ENCODE measurements at places on chromosomes 6 and 20.

DNA sequence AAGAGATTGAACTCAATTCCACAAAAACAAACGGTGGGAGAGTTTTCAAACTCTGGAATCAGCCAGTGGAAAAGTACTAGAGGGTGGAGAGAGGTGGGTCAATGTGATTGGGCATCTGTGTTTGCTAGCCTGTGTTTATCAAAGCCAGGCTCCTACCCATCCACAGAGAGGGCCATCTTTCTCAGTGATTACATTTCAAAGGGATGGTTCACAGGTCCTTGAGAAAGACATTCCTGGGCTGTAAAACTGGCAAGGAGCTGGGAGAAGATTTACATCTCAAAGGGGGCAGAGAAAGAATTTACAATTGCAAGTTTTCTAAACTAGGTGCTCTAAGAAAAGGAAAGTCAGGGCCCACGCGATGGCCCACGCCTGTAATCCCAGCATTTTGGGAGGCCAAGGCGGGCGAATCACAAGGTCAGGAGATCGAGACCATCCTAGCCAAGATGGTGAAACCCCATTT, 146.8 kb upstream of the UST start:
- no peak for DNase-seq
- H3K36me3 ChIP-seq: no peaks in the 10 kb centered on the region
- no peaks in the 10 kb centered on the region for H3K27me3 ChIP-seq
- H3K4me1 ChIP-seq: peaks cover 2% of the 10 kb centered on the region
- no peak overlapping the region for H3K4me3 ChIP-seq
- H3K27ac ChIP-seq: no peak overlapping the region

DNA sequence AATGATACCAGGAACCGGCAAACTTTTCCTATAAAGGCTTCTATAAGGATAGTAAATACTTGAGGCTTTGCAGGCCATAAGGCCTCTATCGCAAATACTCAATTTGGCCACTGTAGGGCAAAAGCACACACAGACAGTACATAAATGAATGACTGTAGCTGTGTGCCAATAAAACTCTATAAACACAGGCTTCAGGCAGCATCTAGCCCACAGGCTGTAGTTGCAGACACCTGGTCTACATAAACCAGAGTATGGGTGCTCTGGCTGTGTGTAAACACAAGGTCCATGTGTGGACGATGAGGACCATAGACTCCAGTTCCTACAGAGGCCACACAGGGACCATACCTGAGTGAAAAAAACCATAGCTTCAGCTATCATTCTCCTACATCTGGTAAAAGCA, 52.2 kb downstream of the ZMYND8 start:
- peaks cover 5% of the 10 kb centered on the region for H3K4me1 ChIP-seq

DNA sequence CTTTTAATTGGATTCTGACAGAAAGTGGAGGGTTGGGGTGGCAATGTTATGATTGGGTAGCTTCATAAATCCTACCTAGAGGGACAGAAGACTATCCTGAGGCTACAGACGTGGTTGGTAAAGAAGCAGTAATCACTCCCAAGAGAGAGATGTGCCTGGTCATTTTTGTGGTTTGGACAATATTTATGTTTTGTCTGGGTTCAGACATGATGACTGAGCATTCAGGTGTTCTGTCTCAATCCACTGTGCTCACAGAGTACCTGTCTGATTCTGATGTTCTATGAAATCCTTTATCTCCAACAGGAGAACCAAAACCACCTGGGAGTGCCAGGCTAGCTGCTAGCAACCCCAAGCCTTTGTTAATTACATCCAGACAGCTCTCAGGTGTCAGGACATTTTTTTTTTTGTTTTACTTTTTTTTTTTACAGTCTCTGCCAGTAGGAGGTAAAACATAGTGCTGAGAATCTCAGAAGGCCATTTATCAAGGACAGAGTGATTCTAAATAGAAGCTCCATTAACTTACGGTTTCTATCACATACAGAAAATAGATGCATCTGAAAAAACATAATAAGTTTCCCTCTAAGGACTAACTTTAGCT, 1.6 kb upstream of the HLA-DQA1 start:
- no peak overlapping the region for H3K4me3 ChIP-seq
- DNase-seq: no peak
- no peaks in the 10 kb centered on the region for H3K4me1 ChIP-seq
- no peaks in the 10 kb centered on the region for H3K27me3 ChIP-seq
- H3K36me3 ChIP-seq: no peaks in the 10 kb centered on the region
- H3K27ac ChIP-seq: no peak overlapping the region

GRCh38 chr6:123904228-123904627, 100.6 kb downstream of the NKAIN2 start:
- H3K27me3 ChIP-seq: no peaks in the 10 kb centered on the region
- H3K4me1 ChIP-seq: no peaks in the 10 kb centered on the region
- H3K27ac ChIP-seq: no peak overlapping the region
- DNase-seq: no peak
- H3K36me3 ChIP-seq: no peaks in the 10 kb centered on the region

DNA sequence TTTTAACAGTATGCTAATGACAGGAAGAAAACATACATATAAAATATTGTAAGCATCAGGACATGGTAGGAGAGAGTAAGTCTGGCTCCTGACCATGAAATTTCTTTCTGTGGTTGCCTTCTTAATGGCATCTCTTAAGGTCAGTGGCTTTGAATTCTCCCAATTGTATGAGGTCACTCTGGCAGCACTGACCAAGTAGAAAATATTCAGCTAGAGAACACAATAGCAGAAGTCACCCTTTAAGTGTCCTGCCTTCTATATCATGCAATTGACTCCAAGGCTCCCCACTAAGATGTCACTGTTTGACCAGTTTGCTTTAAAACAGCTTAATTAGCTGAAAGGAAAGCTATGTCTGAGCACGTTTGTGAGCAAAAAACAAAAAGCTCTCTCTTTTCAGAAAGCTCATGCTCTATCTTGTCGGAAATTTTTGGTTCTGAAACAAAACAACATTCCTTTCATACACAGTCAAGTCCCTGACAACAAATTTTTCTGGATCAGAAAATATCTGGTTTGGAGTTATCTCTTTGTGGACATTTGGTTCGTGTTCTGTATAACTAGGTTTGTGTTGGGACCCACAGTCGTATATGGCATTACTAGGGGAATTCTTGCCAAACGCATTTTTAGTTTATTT, 120.9 kb upstream of the IFNGR1 start:
- no peaks in the 10 kb centered on the region for H3K27me3 ChIP-seq
- H3K4me1 ChIP-seq: peaks cover 4% of the 10 kb centered on the region
- DNase-seq: peak; percentile 33
- no peaks in the 10 kb centered on the region for H3K36me3 ChIP-seq
- no peak overlapping the region for H3K27ac ChIP-seq

DNA sequence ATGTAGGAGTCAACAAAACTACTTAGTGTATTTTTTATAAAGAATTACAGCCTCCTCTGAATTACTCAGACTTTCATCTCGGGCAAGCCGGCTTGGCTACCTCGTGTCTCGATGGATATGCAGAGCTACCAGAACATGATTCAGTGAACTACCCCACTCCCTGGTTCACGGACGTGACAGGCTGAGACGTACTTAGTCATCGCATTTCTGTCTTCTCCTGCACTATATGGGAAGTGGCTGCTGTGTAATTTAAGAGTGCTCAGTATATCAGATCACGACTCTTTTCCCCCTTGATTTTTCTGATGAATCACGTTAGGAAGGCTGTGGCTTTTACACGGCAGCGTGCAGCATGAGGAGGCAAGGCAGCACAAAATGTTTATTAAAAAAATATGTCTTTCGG, 302.7 kb upstream of the ZFP64 start:
- no peaks in the 10 kb centered on the region for H3K27me3 ChIP-seq
- H3K4me1 ChIP-seq: no peaks in the 10 kb centered on the region
- DNase-seq: no peak
- no peak overlapping the region for H3K4me3 ChIP-seq

DNA sequence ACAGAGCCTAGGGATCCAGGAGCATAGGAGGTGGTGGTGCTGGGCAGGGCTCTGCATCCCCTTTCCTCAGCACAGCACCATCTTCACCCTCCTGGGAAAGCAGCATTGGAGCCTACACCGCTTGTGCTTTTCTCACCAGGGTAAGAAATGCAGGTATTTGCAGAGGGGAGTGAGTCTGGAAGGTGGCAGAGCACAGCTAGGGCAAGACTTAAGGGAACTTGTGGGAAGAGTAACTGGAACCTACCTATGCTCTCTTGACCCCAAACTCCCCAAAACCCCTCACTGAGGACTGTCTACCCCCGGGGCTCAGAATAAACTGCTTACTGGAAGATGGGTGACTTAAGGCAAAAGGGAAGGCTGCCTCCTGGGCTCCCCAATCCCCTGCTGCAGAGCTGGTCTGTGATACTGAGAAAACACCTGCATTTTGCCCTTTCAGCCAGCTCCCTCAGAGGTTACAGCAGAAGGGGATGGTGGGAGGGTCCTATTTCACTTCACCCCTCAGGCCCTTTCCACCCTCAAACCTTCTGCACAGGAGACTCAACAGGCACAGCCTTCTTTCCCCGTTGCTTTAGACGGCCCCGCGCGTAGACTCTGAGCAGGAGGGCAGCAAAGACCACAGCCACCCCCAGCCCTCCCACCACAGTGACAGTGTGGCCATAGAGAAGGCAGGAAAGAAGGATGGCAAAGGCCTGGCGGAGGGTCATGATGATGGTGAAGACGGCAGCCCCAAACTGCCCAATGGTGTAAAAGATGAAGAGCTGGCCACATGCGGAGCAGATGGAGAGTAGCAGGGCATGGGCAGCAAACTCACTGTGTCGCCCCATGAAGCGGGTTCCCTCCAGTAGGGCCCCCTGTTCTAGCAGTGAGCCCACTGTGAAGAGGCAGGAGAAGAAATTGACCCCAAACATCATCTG, 2.9 kb downstream of the SLC35B2 start:
- peaks cover 44% of the 10 kb centered on the region for H3K36me3 ChIP-seq
- no peak for DNase-seq
- no peaks in the 10 kb centered on the region for H3K27me3 ChIP-seq
- H3K27ac ChIP-seq: no peak overlapping the region

Measured in lung (tissue), 17 donors.